Activated CD4-positive, alpha-beta T cell treated with anti-CD3 and anti-CD28 coated beads, Interleukin-2, amount 50 U/mL, for 1 hour (primary cell): ENCODE measurements at places on chromosomes 5 and 9.

- DNase-seq = no peak
These were observed 276.2 kb downstream of the HSPA4 start for GRCh38 chr5:133327946-133328401.

DNA sequence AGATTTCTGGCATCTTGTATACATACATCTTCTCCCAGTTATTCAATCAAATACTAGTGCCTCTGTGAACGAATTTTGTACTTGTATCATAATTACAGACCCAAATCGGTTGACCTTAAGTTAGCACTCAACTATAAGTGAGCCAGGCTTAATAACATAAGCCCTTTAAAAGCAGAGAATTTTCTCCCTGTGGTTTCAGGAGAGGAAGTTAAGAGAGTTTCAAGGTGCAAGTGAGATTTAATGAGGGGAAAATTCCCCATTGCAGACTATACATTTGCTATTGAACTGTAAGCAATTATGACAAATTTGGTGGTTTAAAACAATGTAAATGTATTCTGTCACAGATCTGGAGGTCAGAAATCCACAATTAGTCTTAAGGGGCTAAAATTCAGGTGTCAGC lies 261.9 kb upstream of the NREP start:
- DNase-seq = no peak

- no peak for DNase-seq
These were observed 19.1 kb upstream of the LAMC3 start for GRCh38 chr9:130989891-130990290.

- DNase-seq = no peak
These were observed 17.2 kb upstream of the SIL1 start for GRCh38 chr5:139215107-139215975.

- no peak for DNase-seq
These were observed 681.8 kb downstream of the SEMA5A start for GRCh38 chr5:8864053-8864452.

GRCh38 chr5:141605523-141606277 lies 13.1 kb downstream of the DIAPH1 start:
- peak; percentile 57 for DNase-seq

DNA sequence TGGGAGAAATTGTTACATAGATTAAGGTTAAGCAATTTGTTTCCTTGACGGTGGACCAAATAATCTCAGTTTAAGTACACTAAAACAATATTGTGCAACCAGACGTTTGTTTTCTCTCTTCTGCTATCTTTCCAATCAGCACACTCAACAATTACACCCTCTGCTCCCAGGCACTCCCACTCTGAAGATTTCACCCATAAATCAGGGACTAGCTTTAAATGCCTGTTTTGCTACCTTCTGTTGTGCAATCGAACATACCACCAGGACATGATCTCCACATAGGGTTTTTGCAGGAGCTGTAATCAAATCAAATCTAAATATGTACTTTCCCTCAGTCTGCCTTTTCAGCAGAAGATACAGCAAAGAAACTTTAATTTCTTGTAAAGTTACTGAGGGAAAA lies 405.8 kb upstream of the TLE4 start:
- no peak for DNase-seq

- no peak for DNase-seq
These were observed 124.8 kb upstream of the SLC1A3 start for GRCh38 chr5:36481454-36482120.

DNA sequence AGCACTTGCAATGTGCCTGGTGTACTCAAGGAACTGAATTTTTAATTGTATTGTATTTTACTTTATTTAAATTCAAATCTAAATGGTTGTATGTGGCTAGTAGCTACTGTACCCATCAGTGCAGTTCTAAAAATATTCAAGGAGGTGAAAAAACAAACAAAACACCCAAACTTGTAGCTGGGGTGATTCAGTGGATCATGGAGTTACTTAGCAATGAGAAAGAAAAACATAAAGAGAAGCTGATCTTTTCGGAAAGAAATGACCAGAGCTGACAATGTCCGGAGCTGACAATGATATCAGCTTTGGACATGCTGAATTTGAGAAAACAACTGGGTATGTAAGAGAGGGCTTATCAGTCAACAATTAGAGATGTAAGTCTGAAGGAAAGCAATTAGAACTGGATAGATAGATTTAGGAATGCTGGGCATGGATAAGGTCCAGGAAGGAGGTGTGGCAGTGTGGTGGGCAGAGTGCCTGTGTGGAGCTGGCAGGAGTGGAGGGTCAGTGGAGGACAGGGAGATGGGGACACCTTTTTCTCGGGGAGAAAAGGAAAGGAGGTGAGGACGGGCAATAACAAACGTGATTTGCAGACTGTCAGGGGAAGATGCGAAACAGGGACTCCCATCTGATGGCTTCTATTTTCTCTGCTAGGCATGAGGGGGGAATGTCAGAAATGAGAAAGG lies 113.2 kb downstream of the DCP2 start:
- DNase-seq = no peak

DNA sequence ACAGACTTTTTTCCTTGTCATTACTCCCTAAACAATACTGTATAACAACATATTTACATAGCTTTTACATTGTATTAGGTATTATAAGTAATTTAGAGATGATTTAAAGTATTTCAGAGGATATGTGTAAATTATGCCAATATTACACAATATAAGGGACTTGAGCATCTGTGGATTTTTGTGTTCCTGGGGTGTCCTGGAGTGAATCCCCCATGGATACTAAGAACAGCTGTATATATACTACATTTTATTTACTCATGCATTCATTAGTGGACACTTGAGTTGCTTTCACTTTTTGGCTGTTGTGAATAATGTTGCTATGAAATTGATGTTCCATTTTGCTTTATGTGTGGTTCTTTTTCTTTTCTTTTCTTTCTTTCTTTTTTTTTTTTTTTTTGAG lies 348.8 kb downstream of the SH3GL2 start:
- no peak for DNase-seq

GRCh38 chr9:89175828-89176261 lies 2.8 kb downstream of the SHC3 start:
- DNase-seq = no peak

GRCh38 chr5:168123631-168124528 lies 167.6 kb upstream of the WWC1 start:
- DNase-seq = no peak

- DNase-seq = no peak
These were observed 1077.4 kb upstream of the ARRDC3 start for GRCh38 chr5:92460505-92460904.

GRCh38 chr5:2000591-2000990 lies 117.9 kb upstream of the IRX4 start:
- no peak for DNase-seq

- DNase-seq = no peak
These were observed 126.1 kb upstream of the WWC1 start for GRCh38 chr5:168165221-168165914.

- DNase-seq = no peak
These were observed 21.2 kb upstream of the MARCHF6 start for GRCh38 chr5:10332301-10332700.

DNA sequence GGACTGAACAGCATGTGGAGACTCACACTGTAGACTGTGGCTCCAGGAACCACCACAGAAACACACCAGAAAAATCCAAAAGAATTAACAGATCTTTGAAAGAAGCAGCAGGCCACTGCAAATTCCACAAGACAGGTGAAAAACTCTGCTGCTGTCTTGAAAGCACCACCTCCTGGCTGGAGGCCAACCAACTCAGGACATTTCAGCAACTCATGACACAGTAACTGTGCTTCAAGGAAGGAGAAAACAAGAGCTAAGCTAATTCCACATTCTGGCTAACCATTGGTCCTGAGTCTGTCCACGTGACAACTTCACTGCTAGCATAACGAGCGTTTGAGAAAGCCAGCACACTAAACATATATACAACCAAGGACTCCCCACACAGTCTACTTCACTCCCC lies 625.1 kb downstream of the PRELID2 start:
- no peak for DNase-seq

GRCh38 chr9:110432253-110432652 lies 94.6 kb upstream of the TXNDC8 start:
- DNase-seq = no peak

GRCh38 chr9:112203536-112203935 lies 28.4 kb upstream of the SUSD1 start:
- no peak for DNase-seq

- no peak for DNase-seq
These were observed 122.8 kb downstream of the STARD4 start for GRCh38 chr5:111389390-111390082.

DNA sequence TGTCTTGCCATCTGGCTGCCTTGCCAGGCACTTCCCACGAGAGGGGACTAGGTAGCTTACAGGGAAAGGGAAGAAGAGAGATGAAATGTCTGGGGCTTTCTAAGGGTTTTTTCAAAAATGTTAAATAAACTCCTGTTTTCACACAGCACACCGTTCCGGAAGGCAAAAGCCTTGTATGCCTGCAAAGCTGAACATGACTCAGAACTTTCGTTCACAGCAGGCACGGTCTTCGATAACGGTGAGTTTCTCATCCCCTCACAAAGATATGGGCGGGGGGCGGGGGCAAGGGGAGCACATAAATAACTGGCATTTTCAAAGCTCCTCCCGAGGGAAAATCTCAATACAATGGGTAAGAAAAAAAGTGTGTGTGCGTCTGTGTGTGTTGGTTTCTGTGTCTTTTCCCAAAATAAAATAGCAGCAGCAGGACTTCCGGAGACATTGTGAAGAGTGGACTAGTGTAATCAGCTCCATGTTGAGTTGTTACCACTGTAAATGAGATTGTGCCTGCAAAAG lies 189.6 kb downstream of the NR3C1 start:
- no peak for DNase-seq

GRCh38 chr5:55636683-55637082 lies 75.4 kb downstream of the SLC38A9 start:
- DNase-seq = no peak

DNA sequence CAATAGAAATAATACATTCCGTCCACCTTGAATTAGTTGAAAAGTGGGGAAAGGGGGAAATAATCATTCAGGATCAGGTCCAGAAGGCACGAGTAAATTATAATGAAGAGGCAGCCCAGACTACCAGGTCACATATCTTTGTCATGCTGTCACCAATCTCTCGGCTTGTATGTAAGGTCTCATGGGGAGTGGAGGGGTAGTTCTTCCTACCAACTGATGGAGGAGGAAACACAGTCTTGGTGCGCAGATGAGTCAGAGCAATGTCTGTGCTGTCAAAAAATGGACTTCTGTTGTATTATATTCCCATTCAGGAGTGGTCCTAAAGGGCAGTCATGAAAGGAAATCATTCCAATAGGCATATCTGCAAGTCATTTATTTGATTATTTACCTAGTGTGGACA lies 164.2 kb upstream of the PTGER4 start:
- no peak for DNase-seq

GRCh38 chr5:89493414-89493813 lies 610.4 kb upstream of the MEF2C start:
- no peak for DNase-seq

DNA sequence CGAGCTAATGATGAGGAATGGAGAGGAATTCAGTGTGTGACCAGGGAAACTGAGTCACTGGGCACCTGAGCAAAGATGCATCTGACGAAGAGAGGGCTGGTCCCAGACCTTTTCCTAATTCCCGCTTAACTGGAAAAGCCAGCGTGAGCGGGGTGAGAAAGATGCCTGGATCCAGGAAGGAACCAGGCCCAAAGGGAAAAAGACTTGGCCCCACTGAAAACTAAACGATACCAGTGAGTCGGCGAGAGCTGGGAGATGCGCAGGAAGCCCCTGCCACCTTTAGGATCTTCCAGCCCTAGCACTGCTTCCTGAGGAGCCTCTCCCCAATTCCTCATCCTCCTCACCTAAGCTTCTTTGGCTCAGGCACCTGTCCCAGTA lies 499 bp upstream of the FCHSD1 start:
- DNase-seq = no peak

DNA sequence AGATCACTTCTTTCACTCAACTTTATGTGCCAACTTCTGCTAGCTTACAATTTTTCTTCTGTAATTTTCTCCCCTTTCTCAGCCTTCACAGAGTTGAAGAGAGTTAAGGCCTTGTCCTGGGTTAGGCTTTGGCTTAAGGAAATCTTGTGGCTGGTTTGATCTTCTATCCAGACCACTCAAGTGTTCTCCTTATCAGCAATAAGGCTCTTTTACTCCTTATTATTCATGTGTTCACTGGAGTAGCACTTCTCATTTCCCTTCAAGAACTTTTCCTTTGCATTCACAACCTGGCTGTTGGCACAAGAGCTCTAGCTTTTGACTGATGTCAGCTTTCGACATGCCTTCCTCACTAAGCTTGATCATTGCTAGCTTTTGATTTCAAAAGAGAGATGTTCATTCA lies 86.9 kb upstream of the ALDH1B1 start:
- DNase-seq = no peak

DNA sequence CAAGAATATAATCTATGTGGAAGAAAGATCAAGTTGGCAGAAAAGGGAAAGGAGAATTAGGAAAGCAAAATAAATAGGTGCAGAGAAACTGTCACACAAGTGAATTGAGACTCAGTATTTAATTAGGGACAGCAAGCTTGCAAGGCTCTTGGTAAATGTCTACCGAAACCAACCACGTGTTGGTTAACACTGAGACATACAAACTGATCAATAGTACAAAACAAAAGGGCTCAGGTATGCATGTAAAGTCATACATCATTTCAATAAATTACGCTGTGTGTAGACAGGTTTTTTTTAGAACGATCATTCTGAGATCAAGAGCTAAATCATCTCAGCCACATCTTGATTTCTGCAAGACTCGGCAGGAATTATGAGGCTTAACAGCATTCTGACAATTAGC lies 225.4 kb downstream of the EBF1 start:
- DNase-seq = no peak

- DNase-seq = no peak
These were observed at the start of gene LCNL1 for GRCh38 chr9:136982232-136983051. Gene LCNL1, plus strand, starts transcription at chr9:136982993. Its CDS starts 594 bp downstream, at chr9:136983587.

DNA sequence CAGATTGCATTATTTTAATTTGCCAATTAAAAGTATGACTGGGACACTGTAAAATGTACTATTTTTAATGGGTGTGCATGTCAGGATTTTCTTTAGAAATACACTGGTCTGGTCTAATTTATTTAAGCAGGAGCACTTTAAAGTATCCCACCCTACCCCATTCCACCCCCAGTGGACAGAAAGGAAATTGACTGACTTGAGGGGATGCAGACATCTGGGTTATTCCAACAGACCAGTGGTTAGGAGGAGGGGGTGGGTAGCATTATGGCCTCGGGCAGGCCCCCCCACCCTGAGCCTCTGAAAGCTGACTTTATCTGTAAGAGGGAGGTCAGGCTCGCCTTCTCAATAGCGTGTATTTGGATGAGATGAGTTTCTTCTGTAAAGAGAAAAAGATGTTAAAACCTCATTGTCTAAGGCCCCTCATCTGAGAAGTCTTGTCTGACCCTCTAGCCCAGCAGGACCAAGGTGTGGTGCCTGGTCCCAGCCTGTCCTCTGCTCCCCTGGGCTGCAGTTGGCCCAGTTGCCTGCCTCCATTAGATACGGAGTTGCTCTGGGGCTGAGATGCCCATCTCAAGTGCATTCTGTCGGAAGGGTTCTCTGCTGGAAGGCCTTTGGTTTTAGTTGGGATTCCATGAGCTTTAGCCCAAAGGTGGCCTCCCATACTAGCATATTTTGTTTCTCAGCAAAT lies 4.4 kb downstream of the HNRNPAB start:
- no peak for DNase-seq

DNA sequence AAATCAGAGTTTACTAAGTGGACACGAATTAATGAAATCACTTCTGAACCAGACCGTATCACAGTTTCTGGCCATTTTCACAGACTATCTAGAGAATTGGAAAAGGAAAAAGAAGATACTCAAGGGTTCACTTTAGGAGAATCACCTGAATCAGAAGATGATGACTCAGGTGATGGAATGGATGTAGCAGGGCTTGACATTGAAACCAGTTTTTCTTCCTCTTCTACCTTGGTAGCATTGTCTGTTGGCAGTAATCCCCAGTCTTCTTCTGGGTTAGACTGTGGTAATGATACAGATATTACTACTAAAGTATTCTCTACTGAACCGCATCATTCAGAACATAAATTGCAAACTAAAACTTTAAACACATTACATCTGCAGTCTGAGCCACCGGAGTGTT lies 38.5 kb downstream of the ICE1 start:
- no peak for DNase-seq
